ENCODE measurements at places on chromosomes 1 and 21.

DNA sequence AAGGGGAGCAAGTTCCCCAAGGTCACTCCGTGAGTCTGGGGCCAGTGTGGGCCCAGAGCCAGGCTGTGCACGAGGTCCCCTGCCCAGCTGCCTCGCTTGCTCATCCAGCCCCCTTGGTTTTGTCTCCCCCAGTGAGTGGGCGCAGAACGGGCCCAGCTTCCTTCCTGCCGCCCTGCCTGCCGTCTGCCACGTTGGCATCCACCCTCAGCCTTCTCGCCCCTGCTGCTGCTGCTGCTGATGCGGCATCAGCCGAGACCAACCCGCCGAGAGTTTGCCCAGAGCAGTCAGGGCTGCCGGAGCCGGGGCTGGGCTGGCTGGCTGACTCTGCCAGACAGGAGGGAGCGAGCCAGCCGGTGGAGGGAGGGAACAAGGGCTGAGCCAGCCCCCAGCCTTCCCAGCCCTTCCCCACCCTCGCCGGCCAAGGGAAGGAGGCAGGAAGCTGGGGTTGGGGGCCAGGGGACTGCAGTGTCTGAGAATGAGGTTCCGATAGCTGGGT lies 31.4 kb upstream of the WASF2 start:
- peak; percentile 42 for DNase-seq

DNA sequence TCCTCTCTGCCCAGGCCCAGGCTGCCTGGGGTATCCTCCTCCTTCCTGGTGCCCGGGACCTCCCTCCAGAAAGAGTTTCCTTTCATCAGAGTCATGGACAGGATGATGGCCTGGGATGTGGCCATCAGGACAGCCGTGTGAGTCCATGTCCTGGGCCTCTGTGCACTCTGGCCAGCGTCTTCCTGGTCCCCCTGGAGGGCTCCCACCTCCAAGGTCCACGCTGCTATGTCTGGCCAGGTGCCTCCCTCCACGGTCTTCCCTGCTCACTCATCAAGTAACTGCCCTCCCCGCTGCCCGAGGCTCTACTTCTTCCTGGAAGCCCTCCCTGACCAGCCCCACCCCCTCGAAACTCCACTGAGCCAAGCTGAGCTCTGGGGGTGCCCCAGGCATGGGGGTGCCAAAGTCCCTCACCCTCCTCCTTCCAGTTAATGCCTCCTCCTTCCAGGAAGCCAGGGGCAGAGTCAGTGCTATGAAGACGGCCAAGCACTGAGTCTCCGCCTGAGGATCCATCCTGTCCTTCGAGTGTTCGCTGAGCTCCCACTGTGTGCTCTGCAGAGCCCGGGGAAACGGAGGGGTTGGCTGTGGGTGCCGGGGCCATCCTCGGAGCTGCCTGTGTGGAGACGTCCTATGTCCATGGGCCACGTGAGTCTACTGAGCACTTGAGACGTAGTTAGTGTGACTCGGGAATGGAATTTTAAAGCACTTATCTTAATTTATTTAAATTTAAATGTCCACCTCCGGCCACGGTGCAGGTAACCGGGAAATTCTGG lies 28.5 kb upstream of the TTC34 start:
- DNase-seq: no peak

DNA sequence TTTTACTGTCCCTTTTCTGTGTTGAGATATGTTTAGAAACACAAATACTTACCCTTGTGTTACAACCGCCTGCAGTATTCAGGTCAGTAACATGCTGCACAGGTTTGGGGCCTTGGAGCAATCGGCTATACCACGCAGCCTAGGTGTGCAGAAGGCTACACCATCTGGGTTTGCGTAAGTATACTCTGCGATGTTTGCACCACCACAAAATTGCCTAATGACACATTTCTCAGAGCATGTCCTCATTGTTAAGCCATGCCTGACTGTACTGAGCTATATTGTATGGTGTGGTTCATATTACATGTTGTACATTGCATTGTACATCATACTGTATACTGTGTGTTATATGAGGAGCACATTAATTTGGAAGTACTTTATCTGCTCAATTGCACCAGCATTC lies 247.4 kb downstream of the RHOU start:
- no peak for DNase-seq

GRCh38 chr21:14251336-14251735 lies 35.4 kb downstream of the RBM11 start:
- no peak for DNase-seq

DNA sequence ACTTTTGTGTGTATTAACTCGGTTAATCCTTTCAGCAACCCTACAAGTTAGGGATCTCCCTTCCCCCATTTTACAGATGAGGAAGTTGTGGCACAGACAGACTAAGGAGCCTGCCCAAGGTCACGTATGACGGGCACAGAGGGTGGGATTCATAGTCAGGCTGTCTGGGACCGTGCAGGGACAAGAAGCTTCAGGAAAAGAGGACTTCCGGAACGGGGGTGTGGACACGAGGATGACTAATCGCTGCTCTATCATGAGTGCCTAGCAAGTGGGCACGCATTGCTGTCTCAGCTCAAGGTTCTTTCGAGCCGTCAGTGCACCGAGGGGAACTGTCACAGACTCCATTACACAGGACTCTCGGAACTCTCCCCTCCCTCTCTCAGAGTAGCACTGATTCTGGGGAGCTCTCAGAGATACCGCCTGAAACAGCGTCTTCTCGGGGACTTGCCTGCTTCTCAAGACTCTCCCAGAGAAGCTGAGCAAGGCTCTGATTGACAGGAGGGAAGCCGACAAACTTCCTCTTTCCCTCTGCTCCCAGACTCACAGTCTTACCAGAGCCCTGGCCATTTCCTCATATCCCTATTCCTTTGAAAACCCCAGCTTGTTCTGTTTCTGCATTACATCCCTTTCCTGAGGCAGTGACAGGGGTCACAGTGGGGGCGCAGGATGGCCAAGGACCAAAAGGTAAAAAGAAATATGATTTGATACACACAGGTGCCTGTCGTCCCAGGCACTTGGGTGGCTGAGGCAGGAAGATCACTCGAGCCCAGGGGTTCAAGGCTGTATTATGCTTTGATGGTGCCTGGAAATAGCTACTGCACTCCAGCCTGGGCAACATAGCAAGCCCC lies 14.4 kb downstream of the FHAD1 start:
- peak; percentile 53 for DNase-seq

GRCh38 chr1:203805689-203806088 lies 10.3 kb downstream of the ZBED6 start:
- DNase-seq: no peak

DNA sequence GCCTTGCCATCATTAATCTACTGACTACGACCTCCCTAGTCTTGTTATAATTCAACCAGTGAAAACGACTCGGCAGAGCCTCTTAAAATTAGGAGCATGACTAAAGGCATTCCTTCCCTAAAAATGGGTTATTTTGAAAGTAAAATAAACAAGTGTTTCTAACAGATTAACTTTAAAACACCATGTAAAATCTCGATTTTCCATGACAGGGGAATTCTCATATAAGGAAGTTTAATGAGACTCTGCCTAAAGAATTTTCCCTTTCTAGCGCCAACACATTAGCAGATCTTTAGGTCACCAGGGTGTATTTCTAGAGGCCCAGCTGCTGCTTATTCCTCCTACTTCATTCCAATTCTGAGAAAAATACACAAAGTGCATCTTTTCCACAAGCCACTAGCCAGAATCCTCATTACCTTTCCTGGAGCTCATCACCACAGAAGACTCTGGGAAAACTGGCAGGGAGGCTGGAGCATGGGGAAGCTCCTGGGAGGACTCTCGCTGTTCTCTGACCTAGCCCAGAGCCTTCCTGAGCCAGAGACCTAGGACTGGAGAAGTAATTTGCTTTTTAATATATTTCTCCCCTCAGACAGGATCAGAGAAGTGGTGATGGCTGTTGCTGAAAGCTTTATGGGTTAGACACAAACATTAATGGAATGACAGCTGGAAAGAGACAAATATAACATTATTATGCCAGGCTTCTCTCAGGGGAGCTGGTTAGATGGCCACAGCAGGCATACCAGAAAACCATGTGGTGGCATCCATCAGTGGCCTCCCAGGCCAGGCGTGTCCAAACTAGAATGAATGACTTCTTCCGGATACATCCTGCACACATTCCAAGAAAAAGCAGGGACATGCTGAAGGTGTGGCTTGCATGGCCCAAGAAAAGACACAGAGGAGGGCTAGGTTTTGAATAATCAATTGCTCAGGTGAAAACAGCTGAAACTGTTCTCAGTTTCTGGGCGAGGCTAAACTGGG lies 63.6 kb upstream of the CTTNBP2NL start:
- no peak for DNase-seq

- DNase-seq: no peak
Measured at GRCh38 chr1:110580244-110580643, 25.9 kb downstream of the KCNA2 start.

DNA sequence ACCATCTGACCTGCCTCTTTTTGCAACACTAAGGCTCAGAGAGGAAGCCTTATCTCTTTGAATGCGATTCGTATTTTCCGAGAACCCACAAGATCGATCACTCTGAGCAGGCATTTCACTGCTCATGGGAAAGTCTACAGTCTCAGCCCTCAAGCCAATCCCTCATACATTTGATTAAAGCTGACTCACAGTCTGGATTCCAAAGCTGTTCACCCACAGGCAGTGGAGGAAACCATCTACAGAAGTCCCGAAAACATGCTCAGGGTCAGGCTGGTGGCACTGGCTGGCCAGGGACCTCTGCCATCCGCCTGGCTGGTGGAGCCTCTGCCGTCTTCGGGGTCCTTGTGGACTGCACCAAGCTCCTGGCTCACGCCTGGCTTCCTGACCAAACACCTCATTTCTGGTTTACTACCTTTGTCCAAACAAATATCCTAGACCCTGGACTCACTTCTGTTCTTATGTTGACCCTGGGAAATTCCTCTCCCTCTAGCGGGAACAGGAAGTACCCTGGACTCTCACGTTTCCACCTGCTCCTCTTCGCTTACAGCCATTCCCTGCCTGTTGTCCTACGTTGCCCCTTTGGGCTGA lies 650.0 kb downstream of the SMYD3 start:
- DNase-seq: no peak

GRCh38 chr1:35452106-35452774 lies 105.0 kb downstream of the KIAA0319L start:
- peak; percentile 19 for DNase-seq

DNA sequence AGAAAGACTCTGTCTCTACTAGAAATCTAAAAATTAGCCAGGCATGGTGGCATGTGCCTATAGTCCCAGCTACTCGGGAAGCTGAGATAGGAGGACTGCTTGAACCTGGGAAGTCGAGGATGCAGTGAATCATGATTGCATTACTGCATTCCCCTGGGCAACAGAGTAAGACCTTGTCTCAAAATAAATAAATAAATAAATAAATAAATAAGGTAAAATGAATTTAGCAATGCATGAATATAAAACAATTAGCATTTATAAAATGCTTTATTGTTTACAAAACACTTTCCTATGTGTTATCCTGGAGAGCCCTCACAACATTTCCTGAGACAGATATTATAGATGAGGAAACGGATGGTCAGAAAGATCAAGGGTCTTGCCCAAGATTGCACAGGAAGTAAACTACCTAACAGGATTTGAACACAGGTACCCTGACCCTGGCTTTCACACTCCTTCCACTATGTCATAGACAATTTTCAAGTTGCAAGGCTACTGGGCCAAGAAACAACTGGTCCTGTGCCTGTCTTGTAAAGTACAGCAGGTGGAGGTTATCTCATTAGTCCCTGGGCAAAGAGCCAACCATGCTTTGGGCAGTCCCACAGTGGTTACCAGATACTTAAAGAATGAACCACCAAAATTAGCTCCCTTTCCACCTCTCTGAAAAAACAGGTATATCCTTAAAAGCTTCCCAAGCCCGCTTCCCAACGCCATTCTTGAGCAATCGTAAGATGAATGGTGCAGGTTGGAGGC lies 15.4 kb upstream of the VSIG8 start:
- no peak for DNase-seq

DNA sequence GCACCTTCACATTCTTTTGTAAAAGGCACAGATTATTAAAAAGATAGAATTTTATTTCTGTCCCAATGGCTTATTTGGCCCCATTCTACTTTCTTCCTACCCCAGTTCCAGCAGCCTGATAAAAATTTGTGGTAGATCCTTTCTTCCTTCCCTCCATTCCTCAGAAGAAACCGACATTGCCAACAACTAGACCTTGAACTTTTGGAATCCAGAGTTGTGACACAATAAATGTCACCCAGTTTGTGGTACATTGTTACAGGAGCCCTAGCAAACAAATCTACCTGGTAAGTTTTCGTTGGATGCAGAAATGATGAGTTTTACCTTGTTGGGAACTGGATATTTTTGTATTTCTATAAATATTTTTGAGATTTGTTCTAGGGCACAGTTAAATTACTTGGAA lies 141.6 kb upstream of the IVNS1ABP start:
- DNase-seq: no peak

DNA sequence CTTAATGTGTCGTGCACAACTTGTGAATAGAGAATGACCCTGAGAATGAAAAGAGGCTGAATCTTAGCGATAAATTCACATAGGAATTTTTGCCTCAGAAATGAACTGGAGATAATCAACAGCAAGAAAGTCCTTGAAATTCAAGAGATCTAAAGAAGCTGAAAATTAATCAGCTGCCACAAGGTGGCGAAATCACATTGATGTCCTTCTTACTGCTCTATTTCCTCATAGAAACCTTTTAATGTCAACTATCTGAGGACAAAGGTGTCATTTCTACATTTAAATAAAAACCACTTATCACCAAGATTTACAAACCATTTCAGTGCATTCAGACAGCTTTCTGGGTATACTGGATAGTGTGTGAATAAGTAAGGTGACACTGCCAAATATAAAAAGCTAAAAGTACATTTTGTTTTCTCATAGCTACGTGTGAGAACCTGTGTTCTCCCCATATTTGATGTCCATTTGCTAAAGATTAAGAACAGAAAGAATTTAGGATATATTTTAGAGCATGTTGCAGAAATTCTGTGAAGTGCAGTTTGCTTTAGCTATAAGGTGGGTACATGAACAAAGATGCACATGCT lies 485.3 kb upstream of the PTBP2 start:
- DNase-seq: peak; percentile 33

All from GDM1 (cell line).